ENCODE measurements at places on chromosomes 6 and 20. TPM values are rescaled to one million over a fixed set of nuclear protein-coding genes. Genes with fewer than 3 reads are reported as not detected.

PNLDC1 gene
- total RNA-seq: not detected

PTCRA gene
- total RNA-seq: not detected

ABHD12 gene
- 101 TPM for total RNA-seq

GNAS-AS1 gene
- 11.7 TPM for total RNA-seq

ASF1A gene
- 56.1 TPM for total RNA-seq

POLR1H gene
- total RNA-seq: 17.0 TPM

DNA sequence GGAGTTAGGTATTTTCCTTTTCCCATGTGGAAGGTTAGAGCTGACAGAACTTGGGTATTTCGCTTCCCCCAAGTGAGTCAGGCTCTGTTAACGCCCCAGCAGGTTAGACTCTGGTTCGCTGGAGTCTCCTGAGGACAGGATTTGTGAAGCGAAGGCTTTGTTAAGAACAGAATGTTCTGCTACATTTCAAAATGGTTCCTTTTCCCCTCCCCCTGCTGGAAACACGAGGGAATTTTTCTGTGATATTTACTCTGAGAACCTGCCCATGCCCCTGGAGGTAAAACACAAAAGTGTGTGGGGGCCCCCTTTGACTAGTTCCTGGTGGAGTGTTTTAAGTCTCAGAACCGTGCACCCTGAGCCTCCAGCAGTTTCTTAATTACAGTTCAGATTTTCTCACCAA is 731.4 kb upstream of the CITED2 start:
- peaks cover 4% of the 10 kb centered on the region for H3K4me1 ChIP-seq
- H3K27ac ChIP-seq: peak overlapping the region; percentile 34

DNA sequence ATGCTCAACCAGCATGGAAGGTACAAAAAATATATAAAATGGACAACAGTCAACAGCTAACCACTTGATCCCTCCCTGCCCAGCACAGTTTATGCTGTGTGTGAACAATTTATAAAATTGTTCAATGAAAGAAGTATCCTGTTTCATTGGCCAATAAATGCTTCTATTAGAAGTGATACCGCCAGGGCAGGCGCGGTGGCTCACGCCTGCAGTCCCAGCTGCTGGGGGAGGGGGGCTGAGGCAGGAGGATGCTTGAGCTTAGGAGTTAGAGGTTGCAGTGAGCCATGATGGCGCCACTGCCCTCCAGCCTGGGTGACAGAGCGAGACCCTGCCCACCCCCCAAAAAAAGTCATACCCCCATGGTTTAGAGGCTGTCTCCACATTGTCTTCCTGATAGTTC is 4.6 kb downstream of the AGPAT4 start:
- H3K27ac ChIP-seq: no peak overlapping the region
- H3K4me3 ChIP-seq: no peak overlapping the region
- peaks cover 4% of the 10 kb centered on the region for H3K36me3 ChIP-seq
- no peak for DNase-seq
- H3K4me1 ChIP-seq: peaks cover 39% of the 10 kb centered on the region

C6orf47 gene
- 28.8 TPM for total RNA-seq

DNA sequence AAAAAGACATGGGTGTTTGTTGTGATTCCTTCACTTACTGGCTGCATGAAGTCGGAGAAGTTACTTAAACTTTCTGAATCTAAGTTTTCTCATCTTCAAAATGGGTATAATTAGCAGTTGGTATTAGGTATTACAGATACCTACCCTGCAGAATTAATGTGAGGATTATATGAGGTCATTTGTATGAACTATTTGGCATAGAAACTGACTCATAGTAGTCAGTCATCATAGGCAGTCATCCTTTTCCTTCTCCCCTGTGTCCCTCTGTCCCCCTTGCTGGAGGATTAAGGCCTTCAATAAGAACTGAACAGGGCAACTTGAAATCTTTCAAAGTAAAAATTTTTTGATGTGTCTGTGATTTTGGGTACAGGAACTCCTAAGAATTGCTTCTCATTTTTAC is 26.3 kb downstream of the RALGAPB start:
- H3K4me1 ChIP-seq: no peaks in the 10 kb centered on the region
- DNase-seq: no peak
- no peak overlapping the region for H3K27ac ChIP-seq
- H3K4me3 ChIP-seq: no peak overlapping the region
- H3K36me3 ChIP-seq: peaks cover 2% of the 10 kb centered on the region

GRCh38 chr6:7589221-7589620 is 777 bp upstream of the SNRNP48 start:
- H3K27me3 ChIP-seq: peaks cover 2% of the 10 kb centered on the region
- H3K27ac ChIP-seq: no peak overlapping the region
- H3K36me3 ChIP-seq: peaks cover 4% of the 10 kb centered on the region
- peaks cover 17% of the 10 kb centered on the region for H3K4me1 ChIP-seq
- H3K4me3 ChIP-seq: peak overlapping the region; percentile 96

RAET1E gene
- not detected for total RNA-seq

DNA sequence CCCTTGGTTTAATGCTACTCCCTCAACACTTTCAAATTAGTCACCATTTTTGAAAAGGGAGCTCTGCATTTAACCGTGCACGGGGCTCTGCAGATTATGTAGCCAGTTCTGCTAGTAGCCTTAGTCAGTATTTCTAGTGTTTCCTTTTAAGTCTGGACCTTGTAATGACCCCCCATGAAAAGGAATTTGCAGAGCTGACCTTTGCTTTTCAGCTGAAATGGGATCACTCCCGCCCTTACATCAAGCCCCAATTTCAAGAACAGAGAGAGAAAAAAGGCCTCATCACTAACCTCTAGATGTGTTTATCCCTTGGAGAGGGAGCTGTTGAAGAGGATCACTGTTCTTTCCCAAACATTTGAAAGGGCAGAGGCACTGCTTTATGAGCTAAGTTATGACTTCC is 490.7 kb upstream of the BTBD3 start:
- H3K27me3 ChIP-seq: no peaks in the 10 kb centered on the region
- H3K4me3 ChIP-seq: no peak overlapping the region
- H3K4me1 ChIP-seq: peaks cover 3% of the 10 kb centered on the region
- H3K36me3 ChIP-seq: no peaks in the 10 kb centered on the region

DNA sequence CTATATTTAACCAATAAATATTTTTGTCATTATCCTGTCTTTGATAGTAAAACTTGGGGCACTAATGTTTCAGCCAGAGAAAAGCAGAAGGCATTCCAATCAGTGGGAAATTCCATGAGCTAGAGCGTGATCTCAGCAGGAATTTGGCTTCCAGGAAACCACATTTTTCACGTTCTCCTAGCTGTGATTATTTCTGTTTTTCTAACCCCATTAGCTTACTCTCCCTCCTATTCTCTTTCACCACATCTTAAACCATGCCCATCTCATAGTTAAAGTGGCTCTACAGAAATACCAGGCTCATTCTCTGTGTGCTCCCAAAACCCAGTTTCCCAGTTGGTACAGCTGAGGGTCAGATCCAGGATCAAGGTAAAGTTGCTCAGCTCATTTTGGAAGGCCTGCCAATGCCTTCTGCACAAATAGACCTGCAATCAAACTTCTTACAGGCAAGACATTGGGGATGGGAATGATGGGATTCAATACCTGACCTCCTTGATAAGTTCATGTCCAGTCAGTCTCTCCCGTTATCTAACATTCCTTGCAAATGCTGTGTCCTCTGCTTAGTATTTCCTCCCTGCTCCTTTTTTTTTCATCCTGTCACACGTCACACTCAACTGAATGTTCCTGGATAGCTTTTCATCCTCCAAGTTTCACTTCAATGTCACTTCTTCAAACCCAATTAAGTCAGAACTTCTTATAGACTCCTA is 33.1 kb upstream of the TMEM30A start:
- DNase-seq: no peak
- peaks cover 6% of the 10 kb centered on the region for H3K36me3 ChIP-seq
- no peak overlapping the region for H3K4me3 ChIP-seq
- no peaks in the 10 kb centered on the region for H3K27me3 ChIP-seq

- no peaks in the 10 kb centered on the region for H3K4me1 ChIP-seq
- H3K4me3 ChIP-seq: no peak overlapping the region
- H3K27me3 ChIP-seq: no peaks in the 10 kb centered on the region
- no peaks in the 10 kb centered on the region for H3K36me3 ChIP-seq
- no peak for DNase-seq
Measured at GRCh38 chr6:82904860-82905259, 160.8 kb downstream of the UBE3D start.

GRCh38 chr6:102944475-102944874 is 1551.0 kb downstream of the GRIK2 start:
- DNase-seq: no peak
- no peak overlapping the region for H3K4me3 ChIP-seq
- H3K4me1 ChIP-seq: peaks cover 2% of the 10 kb centered on the region
- H3K27ac ChIP-seq: no peak overlapping the region
- peaks cover 3% of the 10 kb centered on the region for H3K27me3 ChIP-seq
- H3K36me3 ChIP-seq: no peaks in the 10 kb centered on the region

DNA sequence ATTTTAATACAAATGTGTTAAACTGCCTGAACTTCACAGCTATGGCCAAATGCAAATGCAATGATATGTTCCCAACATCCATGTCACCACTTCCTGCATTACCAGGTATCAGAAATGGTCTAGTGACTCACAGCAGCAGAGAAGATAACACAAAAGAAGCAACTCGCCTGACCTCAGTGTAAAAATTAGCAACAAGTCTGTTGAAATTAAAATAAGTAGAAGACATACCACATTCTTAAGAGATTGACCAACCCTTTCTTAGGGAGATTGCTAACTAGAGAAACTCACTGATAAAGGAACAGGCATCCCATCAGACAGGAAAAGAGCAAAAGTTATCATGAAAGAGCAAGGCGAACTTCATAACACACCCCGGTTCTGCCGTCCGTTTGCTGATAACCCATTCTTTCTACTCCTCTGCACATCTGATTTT is 45.1 kb downstream of the RNASET2 start:
- no peaks in the 10 kb centered on the region for H3K36me3 ChIP-seq
- H3K4me1 ChIP-seq: peaks cover 3% of the 10 kb centered on the region
- no peaks in the 10 kb centered on the region for H3K27me3 ChIP-seq
- DNase-seq: no peak
- H3K4me3 ChIP-seq: no peak overlapping the region

DNA sequence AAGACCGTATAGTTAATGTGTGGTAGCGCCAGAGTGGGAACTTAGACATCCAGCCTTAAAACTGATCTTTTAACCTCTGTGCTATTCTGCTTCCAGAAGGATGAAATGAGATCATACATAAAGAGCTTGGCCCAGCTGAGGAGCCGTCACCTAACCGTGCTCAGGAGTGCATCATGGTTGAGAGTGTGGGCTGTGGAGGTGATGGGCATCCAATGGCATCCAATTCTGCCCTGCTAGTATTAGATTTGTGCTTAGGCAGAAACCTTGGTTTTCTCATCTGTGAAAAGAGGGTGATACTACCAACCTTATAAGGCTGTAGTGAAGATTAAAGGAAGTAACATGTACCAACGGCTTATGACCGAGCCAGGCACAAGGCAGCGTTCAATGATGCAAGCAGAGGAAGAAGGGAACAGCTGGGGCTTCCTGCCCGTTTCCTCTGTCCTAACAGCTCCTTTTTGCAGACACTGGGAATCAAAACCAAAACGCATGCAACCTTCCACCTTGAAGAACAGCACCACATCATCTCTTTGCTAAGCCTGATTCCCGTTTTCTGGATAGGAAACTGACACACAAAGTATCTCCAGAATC is 1.3 kb downstream of the SLC22A16 start:
- DNase-seq: no peak
- H3K4me1 ChIP-seq: no peaks in the 10 kb centered on the region
- H3K4me3 ChIP-seq: peak overlapping the region; percentile 63
- H3K27me3 ChIP-seq: peaks cover 5% of the 10 kb centered on the region
- no peaks in the 10 kb centered on the region for H3K36me3 ChIP-seq

RIMS4 gene
- 96.1 TPM for total RNA-seq

BHLHE23 gene
- 23.9 TPM for total RNA-seq

DNA sequence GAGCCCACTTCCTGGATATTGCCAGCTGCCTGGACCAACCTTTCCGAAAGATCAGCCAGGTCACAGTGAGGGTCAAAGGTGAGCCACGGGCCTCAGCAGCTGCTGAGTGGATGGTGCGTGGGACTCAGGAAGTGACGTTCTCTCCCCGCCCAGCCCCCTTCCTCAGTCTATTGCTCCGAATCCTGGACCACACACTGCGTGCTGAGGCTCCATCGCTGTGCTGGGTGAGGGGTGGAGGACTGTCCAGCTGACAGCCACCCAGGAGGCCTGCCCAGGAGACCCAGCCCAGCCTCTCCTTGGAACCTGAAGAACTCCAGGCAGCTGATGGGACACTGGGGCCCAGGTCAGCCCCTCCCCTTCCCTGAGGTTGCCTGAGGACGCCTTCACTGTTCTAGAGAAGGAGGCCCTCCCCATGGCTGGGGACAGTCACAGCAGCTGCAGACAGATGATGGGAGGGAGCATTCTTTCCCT is 94.4 kb upstream of the CD93 start:
- no peak overlapping the region for H3K27ac ChIP-seq
- H3K4me3 ChIP-seq: no peak overlapping the region
- H3K4me1 ChIP-seq: no peaks in the 10 kb centered on the region
- no peaks in the 10 kb centered on the region for H3K36me3 ChIP-seq

GRCh38 chr6:123838505-123839234 is 35.0 kb downstream of the NKAIN2 start:
- H3K4me1 ChIP-seq: no peaks in the 10 kb centered on the region
- H3K27ac ChIP-seq: no peak overlapping the region
- no peaks in the 10 kb centered on the region for H3K36me3 ChIP-seq
- no peaks in the 10 kb centered on the region for H3K27me3 ChIP-seq
- H3K4me3 ChIP-seq: no peak overlapping the region

RAB44 gene
- total RNA-seq: not detected

DNA sequence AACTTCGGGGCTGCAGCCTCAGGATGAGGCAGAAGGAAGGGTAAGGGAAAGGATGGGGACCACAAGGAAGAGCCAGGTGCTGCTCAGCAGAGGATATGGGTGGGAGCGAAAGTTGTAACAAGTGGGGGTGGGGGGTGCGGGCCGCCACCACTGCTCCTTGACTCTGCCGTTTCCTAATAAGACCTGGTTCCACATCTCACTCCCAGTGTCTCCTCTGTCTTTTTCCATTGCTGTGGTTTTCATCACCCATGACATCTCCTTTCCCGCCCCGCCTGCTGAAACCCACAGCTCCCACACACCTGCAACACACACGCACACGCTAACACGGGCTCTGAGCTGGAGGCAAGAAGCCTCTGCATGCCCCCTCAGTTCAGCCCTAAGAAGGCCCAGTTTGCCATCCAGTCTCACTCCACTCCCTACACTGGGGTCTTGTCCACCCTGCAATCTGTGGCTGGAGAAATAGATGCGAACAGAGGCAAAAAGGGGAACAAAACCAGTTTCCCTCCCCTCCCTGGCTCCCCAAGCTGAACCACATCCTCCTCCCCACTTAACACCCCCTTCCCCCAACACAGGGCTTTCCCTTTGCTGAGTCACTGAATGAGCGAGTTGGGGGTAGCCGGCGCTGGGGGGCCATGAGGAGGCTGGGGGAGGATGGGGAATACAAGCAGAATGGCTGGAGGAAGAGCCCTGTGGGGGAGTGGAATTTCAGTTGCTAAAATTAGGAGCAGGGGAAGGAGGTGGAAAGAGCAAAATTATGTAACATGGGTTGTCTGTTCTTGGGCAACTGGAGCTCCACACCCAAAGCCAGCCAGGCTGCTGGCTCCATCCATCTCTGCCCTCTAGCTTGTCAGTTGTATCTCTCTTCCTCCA is 11.5 kb downstream of the NFKBIL1 start:
- peaks cover 3% of the 10 kb centered on the region for H3K27me3 ChIP-seq
- H3K4me3 ChIP-seq: peak overlapping the region; percentile 5
- H3K27ac ChIP-seq: no peak overlapping the region
- no peak for DNase-seq
- H3K36me3 ChIP-seq: peaks cover 4% of the 10 kb centered on the region
- H3K4me1 ChIP-seq: peaks cover 4% of the 10 kb centered on the region

Data from glutamatergic neuron (in vitro differentiated cells).